Tibial nerve (tissue), 4 donors: ENCODE measurements at places on chromosomes 5 and 9. TPM values are rescaled to one million over a fixed set of nuclear protein-coding genes. Genes with fewer than 3 reads are reported as not detected.

PCDHA6 gene
- total RNA-seq: 1.4 TPM

ITGA1 gene
- total RNA-seq: 27.3 TPM

NR2F1-AS1 gene
- total RNA-seq: 33.1 TPM

SLC6A7 gene
- total RNA-seq: not detected

CTSL gene
- 181 TPM for total RNA-seq

ATP10B gene
- total RNA-seq: 9.0 TPM

DNA sequence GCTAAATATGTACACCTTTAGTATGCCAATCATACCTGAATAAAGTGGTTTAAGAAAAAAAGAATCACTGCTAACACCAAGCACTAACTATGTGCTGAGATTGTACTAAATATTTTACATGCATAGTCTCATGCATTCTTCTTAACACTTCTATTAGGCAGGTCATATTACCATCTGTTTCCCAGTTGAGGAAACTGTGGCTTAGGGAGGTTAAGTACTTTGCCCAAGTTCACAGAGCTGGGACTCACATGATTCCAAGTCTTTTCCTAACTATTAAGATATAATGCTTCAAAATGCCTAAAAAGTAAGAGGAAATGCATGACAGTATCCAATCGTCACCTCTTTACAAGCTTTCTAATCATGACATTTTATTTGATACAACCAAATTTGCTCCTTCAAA is 69.2 kb upstream of the PLPP6 start:
- no peak for DNase-seq

DNA sequence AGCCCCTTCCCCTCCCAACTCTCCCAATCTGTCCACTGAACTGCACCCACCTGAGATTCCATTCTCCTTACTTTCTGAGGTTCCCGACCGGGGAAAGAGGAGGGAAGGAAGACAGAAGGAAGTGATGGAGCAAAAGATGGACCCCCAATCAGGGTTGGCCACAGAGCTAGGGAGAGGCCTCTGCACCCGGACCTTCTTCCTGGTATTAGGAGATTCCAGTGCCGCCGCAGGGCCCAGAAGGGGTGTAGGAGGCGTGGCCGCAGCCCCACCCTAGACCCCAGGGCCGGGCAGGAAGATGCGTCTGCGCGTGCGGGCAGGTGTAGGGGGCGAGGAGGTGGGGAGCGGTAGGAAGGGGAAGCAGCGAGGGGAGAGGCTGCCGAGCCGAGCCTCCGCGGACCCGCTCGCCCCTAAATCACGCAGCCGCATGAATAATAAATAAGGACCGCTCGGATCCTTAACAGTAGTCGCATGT is 104.2 kb upstream of the MVB12B start:
- DNase-seq: no peak

GRCh38 chr9:82695704-82696103 is 367.2 kb downstream of the RASEF start:
- no peak for DNase-seq

- no peak for DNase-seq
Observed at GRCh38 chr5:17735761-17736160, 101.5 kb downstream of the TAF11L14 start.

GRCh38 chr5:180810959-180811622 is 8.5 kb upstream of the MGAT1 start:
- no peak for DNase-seq

DNA sequence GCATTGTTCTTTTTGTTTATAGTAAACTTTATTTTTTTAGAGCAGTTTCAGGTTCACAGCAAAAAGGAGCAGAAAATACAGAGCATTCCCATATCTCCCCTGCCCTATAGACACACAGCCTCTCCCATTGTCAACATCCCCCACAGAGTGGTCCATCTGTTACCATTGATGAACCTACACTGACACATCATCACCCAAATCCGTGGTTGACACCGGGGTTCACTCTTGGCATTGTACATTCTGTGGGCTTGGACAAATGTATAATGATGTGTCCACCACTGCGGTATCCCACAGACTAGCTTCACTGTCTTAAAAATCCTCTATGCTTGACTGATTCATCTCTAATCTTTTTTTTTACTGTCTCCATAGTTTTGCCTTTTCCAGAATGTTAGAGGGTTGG is 120.7 kb upstream of the SPATA31C2 start:
- DNase-seq: no peak
